ENCODE measurements at places on chromosomes 2 and 18.

DNA sequence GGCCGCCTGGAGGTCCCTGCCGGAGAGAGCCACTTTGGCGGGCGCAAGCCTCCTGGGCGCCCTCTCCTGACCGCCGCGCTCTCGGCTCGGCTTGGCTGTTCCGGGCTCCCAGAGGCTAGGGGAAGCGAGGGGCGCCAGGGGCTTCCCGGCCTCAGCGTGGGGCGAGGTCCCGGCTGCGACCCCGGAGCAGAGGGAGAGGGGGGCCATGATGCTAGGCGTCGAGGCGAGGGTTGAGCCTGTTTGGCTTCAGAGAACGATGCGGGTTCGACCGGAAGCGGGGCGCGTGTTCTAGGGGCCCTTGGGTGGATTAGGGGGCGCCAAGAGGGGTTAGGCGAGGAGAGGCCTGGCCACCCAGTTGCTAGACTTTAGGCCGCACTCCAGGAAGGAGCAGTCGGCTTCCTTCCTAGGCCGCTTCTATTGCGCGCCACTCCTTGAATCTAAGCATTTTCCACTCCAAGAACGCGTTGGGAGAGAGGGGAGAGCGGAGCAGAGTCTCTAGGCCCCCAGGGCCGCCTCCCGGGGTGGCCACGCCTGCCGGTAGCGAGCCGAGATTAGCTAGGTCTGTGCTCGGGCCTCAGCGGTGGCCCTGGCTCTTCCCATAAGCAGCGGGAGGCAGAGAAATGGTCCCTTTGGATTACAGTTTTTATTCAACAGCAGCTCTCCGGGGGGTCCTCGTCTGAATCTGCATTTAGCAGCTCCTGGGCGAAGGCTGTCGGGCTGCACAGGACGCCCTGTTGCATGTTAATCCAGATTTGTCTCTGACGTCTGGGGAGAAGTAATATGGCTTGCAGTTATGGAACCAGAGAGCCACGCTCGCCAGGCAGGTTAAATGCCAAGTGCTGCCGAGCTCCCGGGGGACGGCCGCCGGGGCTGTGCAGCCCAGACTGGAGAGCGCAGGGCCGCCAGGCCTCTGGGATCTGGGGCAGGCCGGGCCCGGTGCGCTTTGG lies 11.3 kb downstream of the MEIS1 start:
- DNase-seq = no peak

GRCh38 chr2:12399240-12399639 lies 317.5 kb upstream of the TRIB2 start:
- no peak for DNase-seq

DNA sequence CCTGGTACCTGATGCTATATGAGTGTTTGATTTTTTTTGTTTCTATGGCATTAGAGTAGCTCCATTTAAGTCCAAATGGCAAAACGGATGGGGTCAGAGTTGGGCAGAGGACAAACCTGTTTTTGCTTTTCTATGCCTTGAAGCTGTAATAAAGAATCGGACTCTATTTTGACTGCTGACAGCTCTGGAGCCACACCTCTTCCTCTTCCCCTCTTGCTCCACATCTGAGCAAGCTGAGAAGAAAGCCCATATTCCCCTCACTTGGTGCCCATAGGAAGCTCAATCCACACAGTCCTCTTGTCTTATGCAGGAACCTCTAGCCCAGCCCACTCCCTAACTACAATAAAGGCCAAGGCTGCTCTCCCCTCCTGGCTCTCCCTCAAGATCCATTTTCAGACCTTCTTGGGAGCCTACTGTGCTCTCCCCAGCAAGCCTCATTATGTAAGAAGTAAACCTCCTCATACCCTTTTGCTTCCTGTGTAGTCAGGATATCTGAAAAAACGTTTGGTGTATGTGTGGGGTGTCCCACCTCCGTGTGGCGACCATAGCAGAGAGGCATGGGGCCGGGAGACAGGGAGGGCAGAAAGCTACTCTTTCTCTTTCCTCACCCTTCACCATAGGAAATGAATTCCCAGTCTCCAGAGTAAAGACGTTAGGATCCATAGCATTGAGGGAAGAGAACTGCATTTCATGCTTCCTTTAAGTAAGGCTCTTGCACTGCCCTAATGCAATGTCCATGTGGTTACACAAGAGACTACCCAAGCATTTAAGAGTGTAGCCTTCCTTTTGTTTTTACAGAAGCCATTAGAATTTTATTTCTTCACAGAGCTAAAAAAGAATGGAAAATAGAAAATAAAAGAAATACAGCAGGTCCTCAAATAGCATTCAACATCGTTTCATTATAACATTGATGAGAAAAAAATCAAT lies 41.9 kb upstream of the RAPGEF4 start:
- no peak for DNase-seq

- peak; percentile 96 for DNase-seq
These were observed 86.9 kb downstream of the LTBP1 start for GRCh38 chr2:33033606-33034081.

GRCh38 chr18:9008709-9009635 lies 93.5 kb upstream of the NDUFV2 start:
- DNase-seq = no peak

- no peak for DNase-seq
These were observed 119.4 kb downstream of the FMNL2 start for GRCh38 chr2:152454371-152454770.

DNA sequence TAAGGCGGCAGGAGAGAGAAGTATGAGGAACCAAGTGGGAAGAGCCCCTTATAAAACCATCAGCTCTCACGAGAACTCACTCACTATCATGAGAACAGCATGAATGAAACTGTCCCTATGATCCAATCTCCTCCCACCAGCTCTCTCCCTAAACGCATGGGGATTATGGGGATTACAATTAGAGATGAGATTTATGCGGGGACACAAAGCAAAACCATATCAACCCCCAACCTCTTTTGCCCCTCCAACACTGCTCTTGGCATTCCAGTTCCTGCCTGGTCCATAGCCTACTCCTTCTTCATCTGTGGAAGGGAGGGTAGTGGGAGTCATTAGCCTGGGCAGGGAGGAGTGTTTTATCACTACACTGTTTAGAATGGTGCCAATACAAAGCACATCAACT lies 1.4 kb upstream of the EHD3 start:
- no peak for DNase-seq

GRCh38 chr2:200747668-200748618 lies 63.8 kb upstream of the BZW1 start:
- no peak for DNase-seq

- DNase-seq = no peak
These were observed 157.0 kb downstream of the DOCK10 start for GRCh38 chr2:224885291-224885690.

DNA sequence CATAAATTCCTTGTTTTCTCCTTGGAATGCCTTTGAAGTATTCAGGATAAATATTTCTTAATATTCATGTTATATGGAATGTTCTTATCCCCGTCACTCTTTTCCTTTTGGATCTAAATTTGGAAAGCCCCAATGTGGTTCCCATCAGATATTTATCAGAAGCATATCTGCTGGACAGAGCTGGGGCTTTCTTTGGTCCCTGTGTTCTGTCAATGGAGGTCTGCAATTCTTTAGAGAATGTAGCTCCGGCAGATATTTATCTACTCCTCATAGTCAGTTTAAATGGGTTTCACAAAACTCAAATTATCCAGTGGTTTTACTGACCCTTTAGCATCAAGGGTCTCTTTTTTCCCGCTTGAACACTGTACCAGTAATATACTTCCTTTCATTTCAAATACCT lies 167.8 kb upstream of the SCN7A start:
- DNase-seq = no peak

- DNase-seq = no peak
These were observed 195.5 kb downstream of the TTC32 start for GRCh38 chr2:19706332-19706731.

GRCh38 chr2:170434900-170435621 lies 257.1 kb downstream of the MYO3B start:
- DNase-seq = no peak

DNA sequence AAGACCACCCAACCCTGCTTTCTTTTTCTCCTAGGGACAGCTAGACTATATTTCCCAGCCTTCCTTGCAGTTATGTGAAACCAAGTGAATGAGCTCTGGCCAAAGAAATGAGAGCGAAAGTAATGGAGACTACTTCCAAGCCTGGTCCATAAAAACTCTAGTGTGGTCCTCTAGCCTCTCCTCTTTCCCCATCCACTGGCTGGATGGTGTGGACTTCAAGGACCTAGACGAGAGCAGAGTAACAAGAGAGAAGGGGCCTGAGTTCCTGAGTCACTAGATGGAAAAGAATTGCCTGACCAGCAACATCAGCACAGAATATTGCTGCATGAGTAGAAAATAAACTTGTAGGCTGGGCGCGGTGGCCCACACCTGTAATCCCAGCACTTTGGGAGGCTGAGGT lies 2.9 kb upstream of the TMSB10 start:
- DNase-seq = no peak

GRCh38 chr2:26184555-26185303 lies 11.8 kb downstream of the GAREM2 start:
- no peak for DNase-seq

GRCh38 chr2:113887009-113887792 lies 2.7 kb upstream of the ACTR3 start:
- no peak for DNase-seq

- DNase-seq = no peak
These were observed 16.7 kb upstream of the GTF2A1L start for GRCh38 chr2:48600917-48601316.

GRCh38 chr18:6269660-6270332 lies 144.9 kb downstream of the L3MBTL4 start:
- no peak for DNase-seq

- DNase-seq = no peak
These were observed 336.6 kb upstream of the MYT1L start for GRCh38 chr2:2667690-2668089.
